ENCODE measurements at places on chromosomes 16 and 17.
A peak's percentile ranks its signal among the peaks of the same experiment; 100 is the strongest.

- no peak for DNase-seq
Observed at GRCh38 chr17:29546830-29547229, 20.0 kb downstream of the ABHD15 start.

GRCh38 chr17:72079700-72080099, 41.1 kb upstream of the SOX9 start:
- DNase-seq: no peak

GRCh38 chr17:57362797-57363556, 106.7 kb downstream of the MSI2 start:
- DNase-seq: no peak

- no peak for DNase-seq
Observed at GRCh38 chr16:68510775-68511174, 28.3 kb upstream of the ZFP90 start.

- no peak for DNase-seq
Observed at GRCh38 chr16:66386629-66387622, 20.4 kb downstream of the CDH5 start.

- no peak for DNase-seq
Observed at GRCh38 chr16:30535106-30535776, 583 bp upstream of the ZNF747 start.

GRCh38 chr17:71113347-71113746, 944.0 kb downstream of the KCNJ2 start:
- no peak for DNase-seq

- no peak for DNase-seq
Observed at GRCh38 chr16:86573215-86573614, 5.1 kb upstream of the FOXL1 start.

DNA sequence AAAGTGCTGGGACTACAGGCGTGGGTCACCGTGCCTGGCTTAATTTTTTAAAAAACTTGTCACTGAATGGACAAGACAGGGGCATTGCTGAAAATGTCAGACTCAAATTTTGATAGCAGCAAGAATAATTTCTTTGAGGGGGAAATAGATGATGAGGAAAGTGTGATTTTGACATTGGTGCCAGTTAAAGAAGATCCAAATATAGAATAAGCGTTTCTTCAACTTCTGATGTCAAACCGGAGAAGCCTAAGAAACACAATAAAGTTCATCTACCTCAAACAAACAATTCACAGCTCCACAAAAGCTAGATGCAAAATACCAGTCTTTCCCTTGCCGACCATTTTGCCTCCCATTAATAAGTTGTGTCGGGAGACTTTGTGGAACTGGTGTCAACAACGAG, 4.5 kb downstream of the MT1X start:
- DNase-seq: no peak

GRCh38 chr16:10852948-10853347, 24.1 kb upstream of the CIITA start:
- DNase-seq: no peak

- no peak for DNase-seq
Observed at GRCh38 chr17:83186751-83187421, 107.5 kb downstream of the METRNL start.

DNA sequence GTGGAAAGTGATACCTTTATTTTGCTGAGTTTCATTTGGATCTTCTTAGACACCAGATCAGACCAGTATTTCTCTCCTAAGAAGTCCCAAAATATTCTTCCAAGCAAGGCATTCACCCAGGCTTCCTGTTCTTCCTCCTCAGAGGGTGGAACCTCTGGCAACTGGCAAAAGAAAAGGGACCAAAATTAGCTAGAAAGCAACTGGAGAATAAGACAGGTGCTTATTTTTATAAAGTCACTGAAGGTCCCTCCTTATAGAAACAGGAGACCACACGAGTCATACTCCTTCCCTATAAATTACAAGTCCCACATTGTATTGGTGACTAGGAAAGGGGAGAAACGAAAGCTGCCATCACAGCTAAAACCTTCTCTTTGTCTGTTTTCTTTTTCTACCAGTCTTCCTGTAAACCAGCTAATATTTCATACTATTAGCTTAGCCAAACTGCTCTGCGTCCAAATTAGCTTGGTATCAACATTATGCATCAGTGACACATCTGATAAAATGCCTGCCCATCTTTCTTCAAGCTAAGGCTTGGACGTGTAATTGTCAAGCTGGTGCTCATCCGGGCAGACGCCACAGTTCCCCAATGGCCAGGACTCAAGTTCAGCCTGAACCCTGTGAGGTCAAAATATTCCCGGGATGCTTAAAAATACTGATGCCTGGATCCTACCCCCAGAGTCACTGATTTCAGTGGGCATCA, 47.5 kb upstream of the ERN1 start:
- DNase-seq: no peak

GRCh38 chr16:30666681-30667080, 8.4 kb downstream of the FBRS start:
- no peak for DNase-seq

GRCh38 chr17:18235743-18236256, 10.4 kb downstream of the LLGL1 start:
- DNase-seq: no peak

- DNase-seq: no peak
Observed at GRCh38 chr17:67842648-67843047, 17.3 kb downstream of the BPTF start.

DNA sequence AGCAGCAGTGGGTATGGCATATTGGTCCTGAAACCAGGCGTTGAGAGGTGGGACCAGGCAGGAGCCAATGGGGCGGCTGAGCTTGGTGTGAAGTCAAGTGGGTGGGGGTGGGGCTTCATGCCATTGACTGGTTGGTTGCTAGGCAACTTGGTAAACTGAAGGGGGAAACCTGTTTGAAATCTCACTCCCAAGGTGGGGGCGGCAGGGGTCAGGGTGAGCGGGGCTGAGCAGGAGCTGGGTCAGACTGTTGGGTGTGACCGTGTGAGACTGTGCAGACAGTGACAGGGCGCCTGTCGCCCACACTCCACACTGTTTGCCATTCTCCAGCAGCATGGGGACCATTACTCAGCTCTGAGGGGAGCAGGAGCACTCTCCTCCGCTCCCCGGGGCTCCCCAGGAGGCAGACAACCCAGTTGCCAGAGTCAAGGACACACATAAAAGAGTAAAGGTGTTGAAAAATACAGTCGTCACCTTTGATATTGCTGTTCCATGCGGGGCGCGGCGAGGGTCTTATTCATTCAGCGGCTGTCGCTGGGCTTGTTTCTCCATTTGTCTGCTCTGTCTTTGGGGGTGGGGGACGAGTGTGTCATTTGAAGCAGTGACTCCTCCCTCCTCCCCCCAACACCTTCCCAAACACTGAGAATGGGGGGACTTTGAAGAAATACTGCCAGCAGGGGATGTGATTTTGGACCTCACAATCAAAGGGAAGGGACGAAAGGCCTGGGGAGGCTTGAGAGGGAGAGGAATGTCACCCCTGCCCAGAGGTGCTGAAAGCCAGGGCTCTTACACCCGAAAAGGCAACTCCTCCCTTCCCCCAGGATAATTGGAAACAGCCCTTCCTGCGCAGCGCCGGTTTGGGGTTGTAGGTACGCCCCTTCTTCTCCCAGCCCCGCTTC, 1.2 kb upstream of the EFNB3 start:
- DNase-seq: peak; percentile 95

DNA sequence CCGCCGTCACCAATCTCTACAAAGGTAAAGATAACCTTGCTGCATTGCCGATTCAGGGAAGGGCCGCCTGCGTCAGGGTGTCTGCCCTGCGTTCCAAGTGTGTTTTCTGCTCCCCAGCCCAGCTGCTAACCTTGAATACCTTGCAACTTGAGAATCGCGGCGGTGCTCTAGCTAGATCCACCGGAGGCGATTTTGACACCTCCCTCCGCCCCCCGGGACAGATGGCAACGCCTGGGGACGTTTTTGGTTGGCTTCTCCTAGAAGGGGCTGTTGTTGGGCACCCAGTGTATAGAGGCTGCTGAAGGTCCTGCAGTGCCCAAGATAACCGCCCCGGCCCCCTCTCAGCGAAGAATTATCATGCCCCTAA, 1.5 kb downstream of the HAPSTR1 start:
- no peak for DNase-seq

DNA sequence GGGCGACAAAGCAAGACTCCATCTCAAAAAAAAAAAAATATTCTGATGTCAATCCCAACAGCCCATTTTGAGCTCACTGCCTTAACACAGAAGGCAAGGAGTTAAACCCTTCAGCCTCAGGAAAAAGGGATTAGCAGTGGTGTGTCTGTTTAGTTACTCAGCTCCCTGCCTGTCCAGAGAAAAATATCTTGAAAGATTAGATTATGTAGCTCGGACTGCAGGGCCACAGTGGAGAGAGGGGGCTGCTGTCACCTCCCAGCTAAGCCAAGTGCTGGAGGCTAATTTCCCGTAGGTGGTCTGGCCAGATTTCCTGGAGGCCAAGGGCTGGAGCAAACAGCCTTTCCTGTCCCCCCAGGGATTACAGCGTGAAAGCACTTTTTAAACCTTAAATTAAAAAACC, 50.3 kb downstream of the C16orf95 start:
- DNase-seq: no peak

DNA sequence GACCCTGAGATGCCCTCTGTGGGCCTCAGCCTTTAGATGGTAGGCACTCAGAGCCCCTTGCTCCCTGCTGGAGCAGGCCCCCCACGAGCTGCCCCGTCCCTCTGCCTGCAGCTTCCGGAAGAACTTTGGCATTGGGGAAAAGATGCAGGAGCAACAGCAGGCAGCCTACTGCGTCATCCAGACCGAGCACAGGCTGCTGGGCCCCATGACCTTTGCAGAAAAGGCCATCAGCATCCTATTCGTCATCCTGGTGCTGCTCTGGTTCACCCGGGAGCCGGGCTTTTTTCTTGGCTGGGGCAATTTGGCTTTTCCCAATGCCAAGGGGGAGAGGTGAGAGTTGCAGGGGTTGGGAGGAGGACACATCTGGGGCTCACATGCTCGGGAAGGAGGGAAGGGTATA, 12.7 kb upstream of the FOXN1 start:
- no peak for DNase-seq

- no peak for DNase-seq
Observed at GRCh38 chr17:2042933-2043332, 1.1 kb downstream of the OVCA2 start.

- DNase-seq: no peak
Observed at GRCh38 chr16:10625595-10626357, 45.4 kb upstream of the EMP2 start.

DNA sequence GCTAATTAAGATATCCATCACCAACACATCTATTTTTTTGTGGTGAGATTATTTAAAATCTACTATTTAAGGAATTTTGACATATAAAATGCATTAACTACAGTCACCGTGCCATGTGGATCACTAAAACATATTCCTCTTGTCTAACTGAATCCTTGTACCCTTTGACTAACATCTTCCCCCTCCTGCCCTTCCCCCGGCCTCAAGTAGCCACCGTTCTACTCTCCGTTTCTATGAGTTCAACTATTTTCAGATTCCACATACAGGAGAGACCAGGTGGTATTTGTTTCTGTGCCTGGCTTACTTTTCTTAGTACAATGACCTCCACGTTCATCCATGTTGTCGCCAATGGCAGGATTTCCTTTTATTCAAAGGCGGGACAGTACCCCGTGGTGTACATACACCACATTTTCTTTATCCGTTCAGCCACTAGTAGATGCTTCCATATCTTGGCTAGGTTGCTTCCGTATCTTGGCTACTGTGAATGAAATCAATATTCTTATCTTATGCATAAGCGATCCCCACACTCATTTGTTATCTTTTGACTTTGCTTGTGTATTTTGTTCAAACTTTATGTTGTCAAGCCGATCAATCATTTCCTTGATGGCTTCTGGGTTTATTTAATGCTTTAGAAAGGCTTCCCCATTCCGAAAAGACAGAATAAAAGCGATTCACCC, 134.7 kb downstream of the KCNJ12 start:
- DNase-seq: no peak

DNA sequence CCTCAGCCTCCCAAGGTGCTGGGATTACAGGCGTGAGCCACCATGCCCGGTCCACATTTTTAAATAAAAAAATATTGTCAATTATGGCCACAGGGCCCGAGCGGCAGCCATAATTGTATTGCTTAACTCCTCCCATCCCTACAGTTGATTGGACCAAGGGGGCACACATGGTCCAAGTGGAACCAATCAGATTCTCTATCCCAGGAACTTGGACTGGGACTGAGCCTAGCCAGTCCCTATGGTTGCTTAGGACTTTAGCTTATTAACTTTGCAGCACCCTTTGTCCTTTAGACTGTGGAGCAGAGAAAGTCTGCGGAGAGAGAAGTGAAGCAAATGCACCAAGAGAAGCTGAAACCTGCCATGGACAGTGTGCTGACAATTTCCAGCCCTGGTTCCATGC, 5.5 kb upstream of the RDM1 start:
- DNase-seq: no peak

- no peak for DNase-seq
Observed at GRCh38 chr16:85566561-85567100, 46.5 kb upstream of the GSE1 start.

DNA sequence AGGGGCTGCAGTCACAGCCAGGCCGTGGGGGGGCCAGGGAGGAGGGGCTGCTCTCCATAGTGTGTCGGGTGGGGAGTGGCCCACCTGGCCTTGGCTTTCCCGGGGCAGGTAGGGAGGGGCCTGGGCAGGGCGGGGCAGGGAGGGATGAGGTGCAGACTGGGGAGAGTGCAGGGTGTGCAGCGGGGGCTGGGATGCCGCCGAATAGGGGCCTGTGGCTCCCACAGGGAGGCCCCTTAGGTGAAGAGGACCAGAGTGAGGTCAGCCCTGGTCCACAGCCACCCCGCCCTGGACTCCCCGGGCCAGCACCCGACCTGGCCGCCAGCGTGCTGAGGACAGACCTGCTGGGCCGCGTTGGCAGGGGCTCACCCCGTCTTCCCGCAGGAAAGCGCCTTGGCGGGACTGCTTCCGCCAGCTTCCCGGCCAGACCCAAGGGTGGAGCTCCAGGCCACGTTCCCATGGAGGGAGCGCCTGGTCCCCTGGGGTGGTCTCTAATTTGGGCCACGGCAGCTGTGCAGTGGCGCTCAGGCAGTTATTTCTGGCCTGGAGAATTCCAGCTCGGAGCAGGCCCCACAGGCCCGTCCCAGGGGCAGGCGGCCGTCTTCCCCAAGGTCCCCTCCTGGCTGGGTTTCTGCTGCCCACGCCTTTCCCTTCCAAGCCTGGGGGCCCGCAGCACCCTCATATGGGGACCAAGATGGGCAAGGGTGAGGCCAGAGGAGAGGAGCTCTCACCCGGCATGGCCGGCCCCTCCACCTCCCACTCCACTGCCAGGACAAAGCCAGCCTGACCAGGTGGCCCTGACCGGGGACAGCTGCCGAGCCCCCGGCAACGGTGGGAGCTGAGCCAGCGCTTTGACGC, 27.9 kb downstream of the CACNA1H start:
- DNase-seq: no peak

- no peak for DNase-seq
Observed at GRCh38 chr16:90046971-90047713, 27.9 kb upstream of the DBNDD1 start.

- no peak for DNase-seq
Observed at GRCh38 chr17:18021372-18021771, 17.6 kb downstream of the ATPAF2 start.

DNA sequence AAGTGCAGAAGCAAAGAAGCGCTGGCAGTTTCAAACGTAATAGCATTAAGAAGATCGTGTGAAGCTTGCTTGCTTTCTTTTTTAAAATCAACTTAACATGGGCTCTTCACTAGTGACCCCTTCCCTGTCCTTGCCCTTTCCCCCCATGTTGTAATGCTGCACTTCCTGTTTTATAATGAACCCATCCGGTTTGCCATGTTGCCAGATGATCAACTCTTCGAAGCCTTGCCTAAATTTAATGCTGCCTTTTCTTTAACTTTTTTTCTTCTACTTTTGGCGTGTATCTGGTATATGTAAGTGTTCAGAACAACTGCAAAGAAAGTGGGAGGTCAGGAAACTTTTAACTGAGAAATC, 17.4 kb upstream of the RAB11FIP4 start:
- no peak for DNase-seq
